Activated CD4-positive, CD25-positive, alpha-beta regulatory T cell (primary cell): ENCODE measurements at places on chromosomes 5 and 9.

- no peak for DNase-seq
Measured at GRCh38 chr5:119833176-119833575, 203.8 kb downstream of the FAM170A start.

- DNase-seq: peak; percentile 80
Measured at GRCh38 chr5:41924872-41925554, at the start of gene FBXO4. TSS of gene FBXO4 (plus strand) at chr5:41925281. CDS start at chr5:41925310, 29 bp downstream.

GRCh38 chr5:135372654-135373381 lies 26.2 kb downstream of the MACROH2A1 start:
- DNase-seq: no peak

GRCh38 chr5:179836225-179837019 lies 15.7 kb downstream of the SQSTM1 start:
- no peak for DNase-seq

DNA sequence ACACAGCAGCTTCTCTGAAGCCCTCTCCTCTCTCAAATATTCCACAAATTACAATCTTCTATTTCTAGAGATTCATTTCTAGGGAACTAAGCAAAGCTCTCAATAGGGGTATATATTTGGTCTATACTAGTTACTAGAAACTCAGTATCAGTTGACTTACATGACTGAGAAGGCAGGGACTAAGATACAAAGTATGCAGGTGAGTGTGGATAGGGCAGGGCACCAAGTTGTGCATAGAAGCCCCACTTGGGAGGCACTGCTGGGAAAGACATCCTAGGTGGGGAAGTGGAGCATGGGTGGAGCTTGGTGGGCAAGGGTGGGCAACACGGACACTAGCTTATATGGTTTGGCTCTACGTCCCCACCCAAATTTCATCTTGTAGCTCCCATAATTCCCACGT lies 148.1 kb upstream of the RASA1 start:
- DNase-seq: no peak

DNA sequence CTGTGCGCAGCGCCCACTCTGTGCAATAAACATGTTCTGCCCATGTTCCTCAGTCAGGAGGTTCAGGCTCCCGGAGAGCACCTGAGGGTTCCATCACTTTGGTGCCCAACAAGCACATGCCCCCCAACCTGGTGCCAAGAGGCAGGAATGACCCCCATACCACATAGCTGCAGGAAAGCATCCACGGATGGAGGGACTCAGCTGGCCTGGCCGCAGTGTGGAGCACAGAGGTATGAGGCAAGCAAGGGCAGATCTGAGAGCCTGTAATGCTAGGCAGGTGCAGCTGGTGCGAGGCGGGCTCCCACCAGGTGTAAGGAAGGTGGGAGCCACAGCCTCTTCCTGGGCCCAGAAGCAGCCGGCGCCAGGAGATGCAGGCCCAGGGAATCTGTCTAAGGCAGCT lies 4.3 kb upstream of the MRNIP start:
- DNase-seq: no peak

DNA sequence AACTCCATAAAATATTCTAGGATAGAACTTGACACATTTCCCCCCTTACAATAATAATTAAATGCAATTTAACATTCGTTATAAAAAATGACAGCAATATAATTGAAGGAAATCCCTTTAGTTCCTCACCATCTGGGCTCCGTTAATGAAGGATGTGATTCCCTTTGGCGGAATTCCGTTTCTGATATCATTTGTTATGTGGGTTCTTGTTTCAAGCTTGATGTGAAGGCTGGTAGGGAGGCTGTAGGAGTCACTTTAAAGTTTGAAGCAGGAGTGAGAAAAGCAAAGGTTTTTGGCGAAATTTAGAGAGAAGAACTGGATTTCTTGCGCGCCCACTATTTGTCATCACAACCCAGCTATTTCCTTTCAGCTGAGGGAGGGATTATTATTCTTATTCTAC lies 4.0 kb downstream of the RGS7BP start:
- DNase-seq: no peak

DNA sequence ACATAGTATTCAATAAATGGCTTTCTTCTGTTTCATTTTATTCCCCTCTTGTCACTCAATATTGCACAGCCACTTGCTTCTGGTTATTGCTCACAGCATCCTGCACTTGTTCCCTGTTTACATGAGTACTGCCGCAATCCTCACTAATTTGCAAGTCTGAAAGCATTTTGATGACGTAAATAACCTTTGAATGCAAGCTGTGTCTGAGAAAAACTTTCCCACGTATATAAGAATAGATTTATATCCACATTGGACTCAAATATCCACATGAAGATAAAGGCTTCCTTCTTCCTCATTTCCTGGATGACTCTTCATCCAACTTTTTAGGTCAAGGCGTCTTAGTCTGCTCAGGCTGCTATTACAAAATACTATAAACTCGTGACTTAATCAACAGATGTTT lies 88.2 kb upstream of the DAP start:
- DNase-seq: no peak

- no peak for DNase-seq
Measured at GRCh38 chr5:68172314-68172713, 43.2 kb upstream of the PIK3R1 start.

- DNase-seq: no peak
Measured at GRCh38 chr9:14356351-14357265, 42.7 kb upstream of the NFIB start.

DNA sequence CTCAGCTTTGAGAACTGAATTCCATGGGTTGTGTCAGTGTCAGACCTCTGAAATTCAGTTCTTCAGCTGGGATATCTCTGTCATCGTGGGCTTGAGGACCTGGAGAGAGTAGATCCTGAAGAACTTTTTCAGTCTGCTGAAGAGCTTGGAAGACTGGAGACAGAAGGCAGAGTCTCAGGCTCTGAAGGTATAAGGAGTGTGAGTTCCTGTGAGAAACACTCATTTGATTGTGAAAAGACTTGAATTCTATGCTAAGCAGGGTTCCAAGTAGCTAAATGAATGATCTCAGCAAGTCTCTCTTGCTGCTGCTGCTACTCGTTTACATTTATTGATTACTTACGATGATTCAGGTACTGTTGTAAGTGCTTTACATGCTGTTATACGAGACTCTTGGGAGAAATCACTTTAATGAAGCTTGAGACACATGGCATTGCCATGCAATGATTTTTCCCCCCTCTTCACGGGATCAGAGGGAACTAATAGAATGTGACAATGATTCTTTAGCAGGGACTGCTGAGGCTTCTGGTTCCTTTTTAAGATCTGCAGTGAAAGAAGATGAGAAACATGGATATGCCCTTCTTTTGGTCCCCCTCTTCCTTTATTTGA lies 63.8 kb downstream of the PTTG1 start:
- DNase-seq: no peak

DNA sequence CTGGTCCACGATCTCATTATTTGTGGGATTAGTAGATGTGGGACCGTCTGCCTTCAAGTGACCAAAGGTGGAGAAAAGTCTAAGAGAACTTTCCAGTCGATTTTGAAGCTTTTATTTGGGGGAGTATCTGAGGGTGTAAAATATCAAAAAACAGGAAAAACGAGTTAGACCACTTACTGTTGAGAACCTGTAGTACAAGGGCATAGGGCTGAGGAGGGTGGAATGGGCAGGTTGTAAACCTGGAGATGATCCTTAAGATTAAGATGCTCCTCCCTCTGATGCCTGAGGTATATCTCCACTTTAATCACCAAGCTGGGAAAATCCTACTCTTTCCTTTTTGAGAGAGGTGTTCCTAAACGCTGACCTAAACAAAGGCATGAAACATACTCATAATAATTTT lies 32.0 kb upstream of the GTF2H2C start:
- DNase-seq: no peak

DNA sequence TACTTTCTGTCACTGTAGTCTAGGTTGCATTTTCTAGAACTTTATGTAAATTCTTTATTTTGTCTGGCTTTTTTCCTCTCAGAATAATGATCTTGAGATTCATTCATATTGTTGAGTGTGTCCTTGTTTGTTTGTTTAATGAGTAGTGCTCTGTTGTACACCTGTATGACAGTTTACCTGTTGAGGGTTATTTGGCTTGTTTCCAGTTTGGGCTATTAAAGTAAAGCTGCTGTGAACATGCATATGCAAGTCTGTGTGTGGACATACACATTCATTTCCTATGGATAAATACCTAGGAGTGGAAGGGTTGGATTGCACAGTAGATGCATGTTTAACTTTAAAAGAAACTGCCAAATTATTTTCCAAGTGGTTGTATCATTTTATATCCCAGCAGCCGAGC lies 30.4 kb downstream of the MVB12B start:
- DNase-seq: no peak

DNA sequence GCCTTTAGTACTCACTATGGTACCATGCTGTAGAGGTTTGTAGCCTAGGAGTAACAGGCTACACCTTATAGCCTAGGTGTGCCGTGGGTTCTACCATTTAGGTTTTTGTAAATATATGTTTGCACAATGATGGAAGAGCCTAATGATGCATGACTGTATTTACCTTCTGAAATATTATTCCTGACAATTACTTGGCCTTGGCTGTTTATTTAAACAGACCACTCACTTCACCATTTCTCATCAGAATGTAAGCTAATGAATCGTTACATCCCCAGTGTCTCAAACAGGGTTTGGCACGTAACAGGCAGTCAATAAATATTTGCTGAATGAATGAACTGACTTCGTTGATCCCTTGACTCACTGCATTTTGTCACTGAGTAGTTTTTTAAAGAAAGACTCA lies 93.1 kb downstream of the MED27 start:
- no peak for DNase-seq

GRCh38 chr5:66744040-66744439 lies 147.8 kb downstream of the MAST4 start:
- no peak for DNase-seq

DNA sequence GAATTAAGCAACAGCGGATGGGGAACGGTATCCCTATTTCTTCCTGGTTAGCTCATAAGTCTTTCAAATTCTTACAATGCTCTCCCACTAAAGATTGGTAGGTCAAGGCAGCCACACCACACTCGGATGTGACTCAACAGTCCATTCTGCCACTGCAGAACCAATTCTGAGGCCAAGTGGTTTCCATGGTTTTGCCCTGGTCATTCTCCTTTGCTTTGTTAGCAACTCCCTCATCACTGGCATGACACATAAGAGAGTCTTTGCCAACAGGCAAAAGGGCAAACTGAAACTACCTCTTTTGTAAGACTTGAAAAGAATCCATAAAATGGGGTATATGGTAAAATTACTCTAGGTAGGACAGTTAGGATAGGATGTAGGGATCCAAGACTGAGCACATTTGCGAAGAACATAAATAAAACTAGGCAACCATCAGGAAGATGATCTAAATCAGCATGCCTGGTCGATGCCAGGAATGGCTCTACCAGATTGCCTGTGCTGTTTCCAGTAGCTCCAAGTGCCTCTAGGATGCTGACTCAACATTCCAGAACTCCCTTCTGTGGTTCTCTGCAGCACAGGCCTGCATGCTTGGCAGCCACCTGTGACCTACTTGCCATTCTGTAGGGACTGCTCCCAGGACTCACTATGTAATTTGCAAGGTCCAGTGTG lies 105.4 kb downstream of the DCP2 start:
- no peak for DNase-seq

GRCh38 chr5:19903611-19904010 lies 84.4 kb downstream of the CDH18 start:
- no peak for DNase-seq

GRCh38 chr9:99967457-99967856 lies 61.0 kb downstream of the STX17 start:
- DNase-seq: no peak

- no peak for DNase-seq
Measured at GRCh38 chr5:67425514-67425913, 228.9 kb upstream of the CD180 start.

DNA sequence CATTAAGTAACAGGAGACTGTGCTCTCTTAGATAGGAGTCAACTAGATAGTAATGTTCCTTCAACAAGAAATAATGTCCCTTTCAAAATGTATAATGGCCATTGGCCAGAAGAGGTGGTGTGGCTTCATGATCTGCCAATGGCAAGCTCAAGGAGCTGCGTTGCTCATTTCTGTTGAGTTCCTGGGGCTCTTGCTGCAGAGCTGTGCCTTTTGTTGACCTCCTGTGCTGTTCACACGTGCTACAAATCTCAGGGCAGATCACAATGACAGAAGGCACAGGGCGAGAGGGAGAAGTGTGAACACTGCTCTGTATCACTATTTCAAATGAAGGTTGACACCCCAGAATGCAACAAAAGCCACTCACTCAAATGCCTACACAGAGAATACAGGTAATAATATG lies 16.0 kb upstream of the TBC1D2 start:
- DNase-seq: no peak

GRCh38 chr9:137797206-137798120 lies 80.1 kb upstream of the CACNA1B start:
- DNase-seq: no peak

GRCh38 chr5:137105351-137106035 lies 393.6 kb downstream of the SPOCK1 start:
- DNase-seq: no peak

GRCh38 chr9:137286975-137287383 lies 9.5 kb downstream of the TOR4A start:
- DNase-seq: no peak
